ENCODE measurements at places on chromosomes 2 and 18.

- DNase-seq, result no peak
Observed at GRCh38 chr2:42723465-42723864, 40.5 kb downstream of the OXER1 start.

DNA sequence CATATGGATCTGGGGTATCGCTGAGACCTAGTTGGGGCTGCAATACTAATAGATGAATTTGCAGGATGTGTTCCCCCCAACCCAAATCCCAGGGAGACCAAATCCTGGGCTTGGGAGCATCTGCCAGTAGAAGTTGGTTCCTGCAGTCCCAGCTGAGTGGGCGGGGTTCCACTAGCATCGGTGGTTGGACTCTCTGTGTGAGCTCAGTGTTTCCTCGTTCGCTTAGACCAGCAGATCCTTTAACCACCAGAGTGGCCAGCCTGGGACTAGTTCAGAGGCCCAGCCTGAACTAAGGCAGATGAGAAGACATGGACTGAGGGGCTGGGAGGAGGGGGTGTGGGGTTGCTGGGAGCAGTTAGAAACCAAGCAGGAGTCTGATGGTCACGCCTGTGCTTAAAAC lies 40.7 kb downstream of the PCARE start:
- no peak for DNase-seq

- DNase-seq, result no peak
Observed at GRCh38 chr18:33560686-33561370, 17.2 kb upstream of the ASXL3 start.

DNA sequence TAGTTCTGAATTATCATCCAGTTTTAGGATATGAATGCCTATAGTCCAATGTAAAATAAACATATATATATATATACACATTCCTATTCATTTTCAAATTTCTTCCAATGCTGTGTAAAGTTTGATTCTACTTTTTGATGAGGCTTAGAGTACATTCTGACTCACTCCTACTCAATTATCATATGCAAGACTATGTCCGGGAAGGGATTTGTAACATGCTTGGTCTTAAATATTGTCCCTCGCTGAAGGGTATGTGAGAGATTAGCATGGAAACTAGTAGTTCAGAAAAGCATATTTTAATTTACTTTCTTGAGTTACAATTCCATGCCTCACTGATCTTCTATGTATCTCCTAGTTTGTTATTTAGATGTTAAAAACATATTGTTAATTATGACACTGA lies 377.7 kb upstream of the MAP2 start:
- no peak for DNase-seq

DNA sequence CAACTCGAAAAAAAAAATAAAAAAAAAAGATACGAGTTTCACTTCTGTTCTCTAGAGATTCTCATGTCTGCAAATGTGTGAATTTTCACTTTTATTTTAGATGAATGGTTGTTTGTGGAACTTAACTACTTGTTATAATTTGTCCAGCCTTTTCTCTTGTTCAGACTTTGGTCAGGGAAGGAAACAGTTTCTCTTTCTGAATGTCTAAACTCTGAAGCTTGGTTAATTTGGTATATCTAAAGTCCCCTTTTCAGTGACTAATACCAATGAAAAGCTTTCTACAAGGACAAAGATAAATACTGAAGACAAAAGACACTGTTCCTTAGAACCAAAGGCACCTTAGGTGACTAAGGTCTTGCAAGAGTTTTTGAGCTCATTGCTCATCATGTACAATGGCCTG lies 144.4 kb upstream of the PIEZO2 start:
- DNase-seq, result no peak

DNA sequence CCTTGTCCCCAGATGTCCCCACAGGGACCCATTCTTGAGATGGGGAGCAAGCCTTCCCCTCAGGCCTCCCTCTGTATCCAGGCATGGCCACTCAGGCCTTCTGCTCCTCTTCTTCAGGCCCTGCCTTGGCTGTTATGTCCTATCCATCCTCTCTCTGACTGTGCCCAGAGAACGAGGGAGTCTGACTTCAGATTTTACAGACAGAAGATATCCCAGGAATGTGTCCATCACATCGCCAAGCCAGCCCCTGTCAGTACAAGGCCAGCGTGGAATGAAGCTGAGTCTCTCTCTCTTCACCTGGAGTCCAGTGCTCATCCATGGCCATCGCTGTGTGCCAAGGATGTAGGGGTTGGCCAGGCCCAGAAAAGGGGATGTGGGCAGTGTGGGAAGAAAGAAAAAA lies 57.6 kb downstream of the SDC1 start:
- no peak for DNase-seq

GRCh38 chr2:3025984-3026383 lies 351.6 kb downstream of the EIPR1 start:
- no peak for DNase-seq

DNA sequence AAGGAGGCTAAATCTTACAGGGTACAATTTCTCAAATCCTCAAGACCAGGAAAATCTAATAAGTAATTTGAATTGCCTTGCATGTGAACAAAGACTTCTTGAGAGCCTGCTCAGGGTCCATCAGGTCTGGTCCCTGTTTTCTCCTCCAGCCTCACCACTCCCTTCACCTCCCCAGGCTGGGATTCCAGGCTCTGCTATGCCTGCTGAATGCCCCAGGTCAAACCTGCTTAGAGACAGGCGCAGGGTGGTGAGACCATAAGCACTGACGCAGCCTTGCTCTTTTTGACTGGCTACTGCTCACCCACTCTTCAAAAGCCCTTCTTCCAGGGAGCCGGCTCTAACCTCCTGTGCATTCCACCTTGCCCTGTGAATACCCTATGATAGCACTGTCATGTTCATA lies 356.4 kb upstream of the ACVR2A start:
- DNase-seq, result no peak

DNA sequence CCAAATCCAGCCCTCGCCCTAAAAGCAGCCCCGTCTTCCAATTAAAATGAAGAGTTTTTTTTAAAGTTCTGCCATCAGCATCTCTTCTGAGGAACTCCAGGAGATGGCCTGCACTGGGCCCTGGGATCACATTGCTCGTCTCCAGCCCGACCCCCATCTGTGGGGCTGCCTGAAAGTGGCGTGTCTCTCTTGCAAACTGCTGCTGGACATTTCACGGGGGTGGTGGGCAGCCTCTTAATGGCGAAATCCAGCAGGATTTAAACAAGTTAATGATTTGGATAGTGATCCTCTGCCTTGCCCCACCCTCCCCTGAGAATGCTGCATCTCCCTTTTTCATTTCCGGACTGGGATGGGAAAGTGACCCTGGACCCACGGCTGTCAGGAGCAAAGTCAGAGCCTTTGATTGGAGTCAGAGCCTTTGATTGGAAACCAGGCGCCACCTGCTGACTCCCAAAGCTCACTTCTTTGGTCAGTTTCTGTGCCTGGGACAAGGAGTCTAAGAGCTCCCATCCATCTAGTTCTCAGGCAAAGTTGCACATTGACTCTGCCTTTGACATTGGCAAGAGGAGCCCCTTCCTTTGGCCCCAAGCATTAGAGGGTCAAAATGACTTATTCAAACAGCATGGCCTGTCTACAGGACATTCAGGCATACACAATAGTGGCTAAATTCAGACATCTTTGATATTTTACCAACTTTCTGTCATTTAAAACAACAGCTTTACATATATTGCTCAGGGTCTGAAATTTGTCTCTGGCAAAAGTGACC lies 155.2 kb downstream of the SH3BP4 start:
- DNase-seq, result no peak

DNA sequence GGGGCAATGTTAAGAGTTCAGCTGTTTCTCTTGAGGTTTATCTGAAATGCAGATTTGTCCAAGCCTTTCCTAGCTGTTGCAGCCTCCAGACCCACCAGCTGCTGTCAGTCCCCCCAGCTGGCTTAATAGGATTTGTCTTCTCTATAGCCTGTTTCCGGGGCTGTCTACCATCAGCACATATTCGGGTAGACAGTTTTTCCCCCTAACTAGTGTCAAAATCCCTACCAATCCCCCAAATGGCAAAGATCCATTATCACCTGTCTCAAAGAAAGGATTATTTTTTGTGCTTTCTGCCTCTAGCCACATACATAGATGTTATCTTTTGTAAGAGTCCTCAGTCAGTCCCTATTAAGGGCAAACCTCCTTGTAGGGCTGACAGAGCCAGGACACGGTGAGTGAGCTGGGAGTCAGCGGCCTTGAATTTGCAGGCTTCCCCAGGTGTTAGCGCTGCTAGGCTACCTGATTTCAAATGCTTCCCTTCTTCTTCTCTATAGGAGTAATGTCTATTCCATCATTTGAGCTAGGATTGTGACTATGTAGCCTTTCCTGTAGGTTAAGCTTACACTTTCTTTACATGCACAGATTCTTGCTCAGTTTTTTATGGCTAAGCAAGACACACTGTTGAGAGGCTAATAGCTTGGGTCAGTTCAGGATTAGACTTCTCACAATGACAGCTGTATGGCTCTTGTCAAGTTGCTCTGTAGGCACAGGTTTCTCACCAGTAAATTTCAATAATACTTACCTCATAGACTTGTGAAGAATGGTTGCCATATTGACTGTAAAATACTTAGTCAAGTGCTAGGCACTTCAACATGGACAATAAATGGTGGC lies 171.1 kb upstream of the UNC80 start:
- no peak for DNase-seq

DNA sequence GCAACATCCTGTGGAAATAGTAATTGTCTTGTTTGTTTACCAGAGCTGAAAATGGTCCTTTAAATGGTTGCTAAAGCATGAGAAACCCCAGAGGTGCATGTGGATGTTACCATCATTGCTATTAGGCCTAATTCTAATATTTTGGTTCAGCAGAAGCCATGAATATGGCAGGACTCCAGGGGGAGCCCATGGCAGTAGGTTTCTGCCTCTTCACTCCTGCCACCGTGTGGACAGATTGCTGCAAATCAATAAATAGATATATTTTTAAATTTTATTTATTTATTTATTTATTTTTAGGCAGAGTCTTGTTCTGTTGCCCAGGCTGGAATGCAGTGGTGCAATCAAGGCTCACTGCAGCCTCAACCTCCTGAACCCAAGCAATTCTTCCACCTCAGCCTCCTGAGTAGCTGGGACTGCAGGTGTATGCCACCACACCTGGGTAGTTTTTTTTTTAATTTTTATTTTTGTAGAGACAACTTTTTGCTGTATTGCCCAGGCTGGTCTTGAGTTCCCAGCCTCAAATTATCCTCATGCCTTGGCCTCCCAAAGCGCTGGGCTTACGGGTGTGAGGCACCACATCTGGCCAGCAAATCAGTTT lies 54.9 kb upstream of the CAPN13 start:
- peak; percentile 20 for DNase-seq

GRCh38 chr2:216618785-216619184 lies 14.4 kb upstream of the IGFBP2 start:
- no peak for DNase-seq

DNA sequence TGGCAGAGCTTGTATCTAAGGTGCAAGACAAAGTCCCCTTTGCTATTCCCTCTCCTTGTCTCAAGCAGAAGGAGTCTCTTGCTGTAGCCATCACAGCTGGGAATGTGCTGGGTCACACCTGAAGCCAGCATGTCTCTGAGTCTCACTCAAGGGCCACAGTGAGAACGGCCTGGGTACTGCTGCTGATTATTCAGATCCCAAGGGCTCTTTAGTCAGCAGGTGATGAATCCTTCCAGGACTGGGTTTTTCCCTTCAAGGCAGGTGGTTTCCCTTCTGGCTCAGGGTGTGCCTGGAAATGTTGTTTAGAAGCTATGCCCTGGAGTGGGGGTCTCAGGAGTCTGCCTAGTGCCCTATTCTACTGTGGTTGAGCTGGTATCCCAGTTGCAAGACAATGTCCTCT lies 356.3 kb downstream of the PARD3B start:
- DNase-seq, result no peak

GRCh38 chr2:165357758-165358157 lies 111.7 kb upstream of the CSRNP3 start:
- no peak for DNase-seq

DNA sequence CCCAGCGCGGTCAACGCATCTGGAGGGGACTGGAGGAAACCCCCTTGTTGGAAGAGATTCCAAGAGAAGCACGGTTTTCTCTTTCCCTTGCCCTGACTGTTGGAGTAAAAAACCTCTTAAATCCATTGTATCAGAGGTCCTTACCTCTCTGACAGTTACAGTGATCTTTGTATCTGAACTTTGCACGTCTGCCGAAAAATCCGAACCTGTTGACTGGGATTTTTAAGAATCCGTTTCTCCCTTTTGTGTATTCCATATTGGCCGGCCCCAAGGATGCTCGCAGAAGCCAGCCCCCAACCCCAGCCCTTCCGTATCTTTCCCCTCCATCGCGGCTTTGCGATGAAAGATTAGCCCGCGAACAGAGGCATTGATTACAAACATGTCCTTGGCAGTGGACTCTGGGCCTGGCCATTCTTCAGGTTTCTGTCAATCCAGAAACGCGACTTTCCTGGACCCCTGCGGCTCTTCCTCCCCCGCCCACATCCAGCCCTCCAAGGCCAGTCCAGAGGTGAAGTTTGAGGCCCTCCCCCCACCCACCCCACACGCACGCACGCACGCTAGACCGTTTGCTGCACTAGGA lies 4.6 kb upstream of the DLX1 start:
- DNase-seq, result no peak

- DNase-seq, result no peak
Observed at GRCh38 chr2:128308284-128308731, 10.4 kb downstream of the HS6ST1 start.

GRCh38 chr2:195513119-195513518 lies 143.9 kb upstream of the SLC39A10 start:
- DNase-seq, result no peak

- DNase-seq, result no peak
Observed at GRCh38 chr18:38198526-38198925, 632.9 kb upstream of the CELF4 start.

- no peak for DNase-seq
Observed at GRCh38 chr2:34480366-34480765, 881.3 kb upstream of the FAM98A start.

DNA sequence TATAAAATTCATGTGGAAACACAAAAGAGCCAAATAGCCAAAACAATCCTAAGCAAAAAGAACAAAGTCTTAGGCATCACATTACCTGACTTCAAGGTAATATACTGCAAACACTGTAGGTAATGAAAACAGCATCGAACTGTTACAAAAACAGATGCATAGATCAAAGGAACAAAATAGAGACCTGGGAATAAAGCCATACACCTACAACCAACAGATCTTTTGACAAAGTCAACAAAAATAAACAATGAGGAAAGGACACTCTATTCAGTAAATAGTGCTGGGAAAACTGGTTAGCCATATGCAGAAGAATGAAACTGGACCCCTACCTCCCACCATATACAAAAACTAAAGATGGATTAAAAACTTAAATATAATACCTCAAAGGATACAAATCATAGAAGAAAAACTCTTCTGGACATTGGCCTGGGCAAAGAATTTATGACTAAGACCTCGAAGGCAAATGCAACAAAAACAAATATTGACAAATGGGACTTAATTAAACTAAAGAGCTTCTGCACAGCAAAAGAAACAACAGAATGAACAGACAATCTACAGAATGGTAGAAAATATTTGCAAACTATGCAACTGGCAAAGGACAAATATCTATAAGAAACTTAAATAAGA lies 218.0 kb downstream of the PHLPP1 start:
- DNase-seq, result no peak

- DNase-seq, result no peak
Observed at GRCh38 chr2:118974103-118974993, 32.4 kb downstream of the MARCO start.

- no peak for DNase-seq
Observed at GRCh38 chr18:55073834-55074233, 114.6 kb upstream of the CCDC68 start.

All from central memory CD4-positive, alpha-beta T cell (primary cell).